Stimulated activated naive CD8-positive, alpha-beta T cell treated with anti-CD3 and anti-CD28 coated beads, Interleukin-15, Interleukin-2, amounts not matched to agents 100 U/mL and 50 U/mL, for 24 hours (primary cell): ENCODE measurements at places on chromosomes 6 and 20.

DNA sequence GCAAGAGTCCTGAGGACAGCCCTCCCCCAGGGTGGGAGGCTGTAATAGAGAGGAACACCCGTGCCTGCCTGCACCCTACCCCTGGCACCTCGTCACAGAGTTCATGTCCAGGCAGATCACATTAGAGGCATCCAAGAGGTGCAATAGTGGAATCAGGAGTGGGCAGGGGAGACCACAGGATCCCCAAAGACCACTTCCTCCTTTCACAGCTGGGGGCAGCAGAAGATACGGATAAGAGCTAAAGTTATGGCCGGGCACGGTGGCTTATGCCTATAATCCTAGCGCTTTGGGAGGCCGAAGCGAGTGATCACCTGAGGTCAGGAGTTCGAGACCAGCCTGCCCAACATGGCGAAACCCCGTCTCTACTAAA lies 1.5 kb upstream of the CAPN11 start:
- no peak for DNase-seq

DNA sequence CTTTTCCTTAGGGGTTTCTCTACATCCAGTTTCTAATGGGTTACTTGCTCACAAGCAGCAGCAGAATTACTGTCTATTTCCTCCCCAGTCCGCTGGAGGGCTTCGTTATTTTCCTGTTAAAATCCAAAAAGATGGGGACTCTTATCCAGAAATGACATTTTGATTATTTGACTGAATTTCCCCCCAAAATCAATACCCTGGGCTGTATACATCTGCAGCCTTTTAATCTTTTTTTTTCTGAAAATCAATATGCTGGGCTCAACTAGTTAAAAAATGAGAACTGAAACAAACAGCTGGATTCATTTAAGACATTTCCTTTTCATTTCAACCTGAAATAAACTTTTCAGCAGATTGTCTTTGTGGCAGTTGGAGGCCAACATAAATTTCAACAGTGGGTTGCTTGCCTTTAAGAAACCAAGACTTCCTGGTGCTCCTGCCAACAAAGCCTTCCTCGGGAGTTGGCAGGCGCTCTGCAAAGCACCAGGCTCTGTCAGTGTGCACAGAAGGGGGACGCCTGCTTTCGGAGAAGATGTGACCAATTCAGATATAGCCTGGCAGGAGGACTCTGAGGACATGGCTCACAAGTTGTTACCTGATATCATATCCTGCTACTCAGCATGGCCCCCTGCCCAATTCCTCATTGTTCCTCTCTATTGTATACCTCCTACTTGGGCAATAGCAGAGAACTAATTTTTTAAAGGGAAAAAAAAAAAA lies 204.7 kb upstream of the ARG1 start:
- DNase-seq, result no peak

GRCh38 chr20:24819331-24819965 lies 129.6 kb upstream of the CST7 start:
- DNase-seq, result no peak

DNA sequence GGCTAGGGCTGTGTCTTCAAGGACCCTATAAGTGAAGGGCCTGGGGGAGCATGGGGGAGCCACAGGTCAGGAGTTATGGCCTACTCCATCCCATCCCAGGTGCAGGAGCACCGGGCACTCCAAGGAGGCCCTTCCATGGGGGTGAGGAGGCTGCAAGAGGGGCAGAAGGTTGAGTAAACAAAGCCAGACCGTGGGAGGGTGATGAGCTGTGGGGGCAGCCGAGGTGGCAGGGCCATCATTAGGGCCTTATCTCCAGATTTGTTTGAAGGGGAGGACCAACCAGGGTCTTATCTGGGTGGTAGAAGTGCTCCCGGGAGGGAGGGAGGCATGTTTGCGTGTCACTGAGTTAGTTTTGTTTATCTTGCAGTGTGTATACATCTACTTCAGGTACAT lies 2.1 kb upstream of the FAM83C start:
- no peak for DNase-seq

DNA sequence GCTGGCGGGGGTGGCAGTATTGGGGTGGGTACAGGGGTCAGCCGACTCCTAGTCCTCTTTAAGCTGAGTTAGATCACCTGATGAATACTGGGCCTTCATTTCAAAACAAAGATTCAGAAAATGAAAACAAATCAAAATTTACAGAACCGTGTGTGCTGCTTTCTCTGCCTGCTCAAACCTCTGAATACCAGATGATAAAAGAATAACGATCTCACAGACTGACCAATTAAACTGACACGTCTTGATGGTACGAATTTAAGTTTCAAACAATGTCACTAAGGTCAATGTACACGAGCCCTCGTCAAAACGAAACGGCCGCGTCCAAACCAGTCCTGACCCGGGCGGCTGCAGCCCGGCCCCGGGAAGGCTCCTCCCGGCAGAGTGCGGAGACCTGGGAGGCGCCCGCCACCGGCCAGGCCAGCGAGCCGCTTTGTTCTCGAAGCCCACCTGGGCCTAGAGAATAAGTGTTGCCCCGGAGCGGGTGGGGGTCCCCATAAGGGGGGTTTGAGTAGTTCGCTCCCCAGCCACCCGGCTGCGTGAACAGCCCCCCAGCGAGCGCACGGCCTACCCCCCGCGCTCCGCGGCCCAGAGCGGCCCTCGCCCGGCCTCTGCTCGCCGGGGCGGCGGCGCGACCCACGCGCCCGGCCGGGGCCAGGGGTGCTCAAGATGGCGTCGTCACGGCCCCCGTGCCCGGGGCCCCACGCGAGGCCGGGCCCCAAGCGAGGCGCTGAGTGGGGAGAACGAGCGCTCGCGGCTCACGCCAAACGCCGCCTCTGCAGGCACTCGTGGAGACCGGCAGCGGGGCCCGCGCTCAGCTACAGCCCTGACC lies 728 bp downstream of the PSMA7 start:
- DNase-seq, result peak; percentile 42

GRCh38 chr6:73174646-73175045 lies 50.6 kb downstream of the KHDC1L start:
- DNase-seq, result no peak

- DNase-seq, result no peak
Observed at GRCh38 chr6:7165002-7165889, 57.5 kb downstream of the RREB1 start.

DNA sequence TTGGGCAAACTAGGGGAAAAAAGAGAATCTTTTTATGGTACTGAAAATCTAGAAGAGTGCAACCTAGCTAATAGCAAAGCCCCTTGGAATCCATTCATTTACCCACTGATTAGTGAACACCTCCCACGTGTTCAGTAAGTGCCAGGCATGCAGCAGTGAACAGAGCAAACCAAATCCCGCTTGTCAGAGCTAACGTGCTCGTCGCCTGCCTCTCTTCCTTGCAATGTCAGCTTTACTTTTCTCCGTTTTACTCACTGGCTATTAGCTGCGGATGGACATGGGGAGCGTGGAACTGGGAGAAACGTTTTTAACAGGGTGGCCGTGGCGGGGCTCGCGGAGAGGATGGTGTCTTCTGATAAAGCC lies 120.4 kb downstream of the SYNDIG1 start:
- no peak for DNase-seq

DNA sequence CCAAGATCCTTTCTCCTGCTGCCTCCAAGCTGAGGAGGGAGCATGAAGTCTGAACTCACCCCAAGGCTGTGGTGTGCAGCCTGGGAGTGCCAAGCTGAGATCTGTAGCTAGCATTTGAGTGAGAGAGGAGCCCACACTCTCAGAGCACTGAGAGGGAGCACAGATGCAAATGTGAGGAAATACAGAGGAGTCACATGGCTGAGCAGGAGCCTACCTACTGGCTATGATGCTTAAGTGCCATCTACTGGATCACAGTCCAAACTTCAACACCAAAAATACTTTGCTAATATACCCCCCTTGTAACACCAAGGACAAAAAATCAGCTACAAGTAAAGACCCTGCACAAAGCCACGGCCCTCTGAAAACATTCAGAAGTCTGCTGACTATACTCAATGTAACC lies 94.4 kb upstream of the IMPG1 start:
- DNase-seq, result no peak

- DNase-seq, result peak; percentile 82
Observed at GRCh38 chr6:24581084-24581669, 64.8 kb downstream of the KIAA0319 start.

GRCh38 chr20:45406260-45407066 lies 1.6 kb upstream of the DBNDD2 start:
- peak; percentile 70 for DNase-seq

GRCh38 chr6:89045011-89045387 lies 35.6 kb upstream of the PNRC1 start:
- DNase-seq, result no peak

DNA sequence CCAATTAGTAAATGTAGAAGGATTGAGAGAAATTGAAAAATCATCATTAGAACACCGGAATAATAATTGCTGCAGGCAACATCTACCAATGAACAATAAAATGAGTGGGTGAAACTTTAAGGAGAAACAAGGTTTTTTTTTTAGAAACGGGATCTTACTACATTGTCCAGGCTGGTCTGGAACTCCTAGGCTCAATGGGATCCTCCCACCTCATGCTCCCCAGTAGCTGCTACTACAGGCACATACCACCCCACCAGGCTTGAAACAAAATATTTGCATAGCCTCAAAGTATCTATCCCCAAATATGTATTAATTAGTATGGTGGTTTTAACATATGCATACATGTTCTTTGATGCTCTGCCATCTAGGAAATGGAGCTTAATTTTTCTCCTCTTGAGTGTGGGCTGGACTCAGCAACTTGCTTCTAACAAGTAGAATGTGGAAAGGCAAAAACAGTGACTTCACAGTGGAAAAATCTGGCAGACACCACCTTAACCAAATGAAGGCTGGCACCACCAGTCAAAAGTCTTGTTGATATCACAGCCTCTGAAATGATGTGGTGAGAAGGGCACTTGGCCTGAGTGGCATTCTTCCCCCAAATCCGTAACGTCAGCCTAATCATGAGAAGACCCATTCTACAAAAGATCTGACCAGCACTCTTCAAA lies 12.1 kb downstream of the NRSN2 start:
- no peak for DNase-seq

GRCh38 chr6:20159781-20160540 lies 52.3 kb downstream of the MBOAT1 start:
- DNase-seq, result no peak
